ENCODE measurements at places on chromosomes 16 and 17.

- peak; percentile 14 for DNase-seq
Measured at GRCh38 chr16:54774768-54775167, 155.9 kb upstream of the IRX5 start.

GRCh38 chr17:77880711-77881450, 77.6 kb upstream of the TNRC6C start:
- DNase-seq, result no peak

DNA sequence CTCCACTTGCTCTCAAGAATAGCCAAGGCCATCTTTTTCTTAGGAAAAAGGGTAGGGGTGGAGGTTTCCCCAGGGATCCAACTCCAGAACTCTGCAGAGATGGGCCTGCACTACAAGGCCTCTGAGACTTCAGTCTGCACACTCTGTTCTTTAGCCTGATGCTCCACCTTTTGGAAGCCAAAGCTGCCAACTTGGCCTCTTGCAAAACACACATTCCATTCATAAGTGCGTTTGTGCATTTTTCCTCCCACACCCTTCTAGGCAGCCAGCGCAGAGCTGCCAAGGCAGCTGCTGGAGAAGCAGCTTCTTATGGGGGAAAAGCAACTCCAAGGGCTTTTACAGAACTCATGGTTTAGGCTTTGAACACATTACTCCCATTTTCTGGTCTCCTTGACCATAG, 45.3 kb downstream of the REXO5 start:
- DNase-seq, result peak; percentile 89

- no peak for DNase-seq
Measured at GRCh38 chr16:88368994-88369393, 13.8 kb upstream of the ZNF469 start.

DNA sequence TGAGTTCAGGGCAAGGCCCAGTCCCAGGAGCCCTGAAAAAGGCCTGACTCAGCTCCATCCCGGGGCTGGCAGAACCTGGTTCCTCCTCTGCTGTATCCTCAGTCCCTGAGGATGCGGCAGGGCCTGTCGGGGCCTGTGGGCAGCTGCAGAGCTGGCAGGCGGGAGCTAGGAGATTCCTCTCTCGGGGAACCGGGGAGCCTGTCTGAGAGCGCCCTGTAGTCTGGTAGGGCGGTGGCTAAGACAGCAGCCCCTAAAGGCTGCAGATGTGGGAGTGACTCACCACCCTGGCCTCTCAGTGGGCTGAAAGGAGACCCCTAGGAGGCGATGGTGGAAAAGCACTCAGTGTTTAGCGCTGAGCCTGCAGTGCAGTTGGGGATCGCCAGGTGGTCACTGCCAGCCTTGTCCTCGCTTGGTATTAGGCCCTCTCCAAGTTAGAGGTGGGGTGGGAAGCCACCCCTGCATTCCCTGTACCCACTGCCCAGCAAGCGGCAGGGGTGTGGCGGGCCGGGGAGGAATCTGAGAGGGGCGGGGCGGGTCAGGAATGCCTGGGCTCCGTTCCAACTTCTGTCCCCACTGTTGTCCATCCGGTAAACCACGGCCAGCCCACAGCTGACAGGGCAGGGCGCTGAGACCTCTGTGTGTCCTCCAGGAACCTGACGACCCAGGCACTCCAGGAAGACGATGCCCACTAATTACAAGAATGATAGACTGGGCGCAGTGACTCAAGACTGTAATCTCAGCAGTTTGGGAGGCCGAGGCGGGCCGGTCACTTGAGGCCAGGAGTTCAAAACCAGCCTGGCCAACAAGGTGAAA, 29.5 kb upstream of the CDH1 start:
- DNase-seq, result peak; percentile 41

DNA sequence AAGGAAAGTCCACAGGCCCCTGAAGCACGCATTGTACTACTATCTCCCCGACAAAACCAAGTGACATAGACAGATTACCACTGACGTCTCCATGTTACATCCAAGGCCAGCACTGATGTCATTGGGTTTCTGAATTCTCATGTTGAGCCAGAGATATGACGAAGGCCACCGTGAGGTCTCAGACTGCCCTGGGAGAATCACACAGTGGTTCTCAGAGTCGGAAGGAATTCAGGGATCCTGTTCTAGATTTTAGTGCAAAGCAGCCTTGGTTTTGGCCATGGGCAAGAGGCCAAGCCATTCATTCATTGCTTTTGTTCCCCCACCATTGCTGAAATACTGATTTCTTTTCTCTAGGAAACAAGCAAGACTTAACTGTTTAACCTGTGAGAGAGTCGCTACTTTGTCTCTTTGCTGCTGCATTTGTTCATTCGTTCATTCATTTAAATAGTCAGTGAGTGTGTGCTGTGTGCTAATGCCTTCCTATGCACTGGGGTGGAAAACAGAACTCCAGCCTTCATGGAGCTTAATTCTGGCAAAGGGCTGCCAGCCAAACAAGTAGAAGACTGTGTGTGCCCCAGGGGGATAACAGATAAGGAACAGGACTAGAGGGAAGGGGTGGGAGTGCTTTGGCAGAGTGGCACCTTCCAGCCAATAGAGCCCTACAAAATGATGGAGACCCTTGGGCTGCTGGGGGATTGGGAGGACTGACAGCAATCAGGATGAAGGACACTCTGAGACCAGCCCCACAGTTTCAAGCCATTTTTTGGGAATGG, 222.3 kb downstream of the MSI2 start:
- peak; percentile 82 for DNase-seq

- DNase-seq, result no peak
Measured at GRCh38 chr17:83036193-83036592, 43.2 kb upstream of the METRNL start.

DNA sequence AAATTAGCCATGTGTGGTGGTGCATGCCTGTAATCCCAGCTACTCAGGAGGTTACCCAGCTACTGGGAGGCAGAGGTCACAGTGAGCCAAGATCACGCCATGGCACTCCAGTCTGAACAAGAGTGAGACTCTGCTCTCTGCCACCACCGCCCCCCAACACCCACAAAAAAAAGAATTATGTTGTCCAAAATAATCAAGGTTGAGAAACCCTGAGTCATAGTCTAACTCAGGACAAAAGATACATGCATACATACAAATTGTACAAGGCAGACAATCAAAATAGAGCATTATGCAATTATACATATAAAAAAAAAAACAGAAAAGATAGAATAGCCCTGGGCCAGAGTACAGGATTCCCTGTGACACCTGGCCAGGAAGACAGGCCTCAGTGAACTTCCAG, 6.6 kb upstream of the KPNB1 start:
- no peak for DNase-seq

DNA sequence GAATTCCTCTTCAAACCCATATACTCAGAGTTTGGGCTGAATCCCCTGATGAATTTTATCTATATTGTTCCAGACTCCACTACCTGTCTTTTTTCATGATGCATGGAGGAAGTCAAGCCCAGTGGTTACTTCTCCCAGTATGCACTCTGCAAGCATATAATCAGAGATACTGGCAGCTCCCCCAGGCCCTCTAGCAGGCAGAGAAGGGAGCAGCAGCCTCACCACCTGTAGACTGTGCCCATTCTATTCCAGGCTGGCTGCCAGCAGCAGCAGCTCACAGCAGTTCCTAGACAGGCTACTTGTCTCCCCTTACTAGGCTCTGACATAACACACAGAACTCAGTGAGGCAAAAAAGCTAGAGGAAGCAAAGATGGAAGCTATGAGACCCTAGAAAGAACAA, 3.4 kb downstream of the MKS1 start:
- no peak for DNase-seq

DNA sequence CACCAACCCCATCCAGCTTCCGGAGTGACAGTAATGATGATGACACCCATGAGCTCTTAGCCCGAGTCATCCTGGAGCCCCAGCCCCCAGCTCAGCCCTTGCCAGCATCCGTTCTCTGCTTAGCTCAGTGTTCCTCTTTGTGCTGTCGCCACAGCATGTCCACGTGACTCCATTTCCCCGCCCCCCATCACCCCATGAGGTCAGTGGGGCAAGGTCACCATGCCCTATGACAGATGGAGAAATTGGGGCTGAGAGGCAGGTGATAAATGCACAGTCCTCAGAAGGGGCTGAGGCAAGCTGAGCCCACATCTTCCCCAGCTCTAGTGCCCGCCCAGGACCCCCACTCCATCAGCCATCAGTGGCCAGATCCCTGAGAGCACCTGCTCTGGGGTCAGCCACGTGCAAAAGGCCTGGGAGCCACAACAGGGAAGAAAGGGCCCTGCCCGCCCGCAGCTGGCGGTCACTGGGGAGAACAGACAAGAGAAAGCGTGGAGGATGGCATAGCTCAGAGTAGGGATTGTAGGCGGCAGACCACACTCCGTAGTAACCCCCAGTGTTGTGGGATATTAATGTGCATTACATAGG, 17.1 kb downstream of the ITGB4 start:
- no peak for DNase-seq

DNA sequence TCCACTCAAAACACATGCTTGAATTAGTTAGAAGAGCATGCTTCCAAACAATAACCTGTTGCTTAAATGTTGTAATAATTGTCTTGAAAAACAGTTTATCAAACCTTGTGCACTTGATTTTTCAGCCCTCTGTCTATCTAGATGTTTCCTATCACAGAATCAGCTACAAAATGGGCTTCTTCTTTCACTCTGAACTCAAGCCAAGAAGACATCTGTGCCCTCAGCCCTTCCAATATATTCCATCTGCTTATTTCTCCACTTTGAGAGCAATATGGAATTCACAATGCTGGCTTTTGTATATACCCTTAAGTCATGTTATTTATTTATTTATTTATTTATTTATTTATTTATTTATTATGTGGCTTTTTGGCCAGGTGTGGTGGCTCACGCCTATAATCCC, 234.2 kb downstream of the TOX3 start:
- DNase-seq, result no peak

DNA sequence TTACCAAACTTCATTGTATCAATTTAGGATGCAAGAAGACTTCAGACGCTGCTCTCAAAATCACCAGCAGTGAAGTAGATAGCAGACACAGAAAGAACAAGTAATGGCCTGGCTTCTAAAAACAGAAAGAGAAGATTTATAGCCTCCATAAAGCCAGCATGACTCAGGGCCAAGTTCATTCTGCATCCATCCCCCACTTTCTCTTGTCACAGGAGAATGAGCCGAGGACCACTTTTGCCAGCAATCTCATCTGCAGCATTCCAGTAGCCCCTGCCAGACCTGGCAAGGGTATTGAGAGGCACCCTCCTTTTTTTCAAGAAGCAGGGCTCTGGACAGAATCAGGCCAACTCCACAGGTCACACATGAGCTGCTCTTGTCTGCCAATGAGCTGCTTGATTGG, 355.4 kb upstream of the SOX9 start:
- peak; percentile 32 for DNase-seq

DNA sequence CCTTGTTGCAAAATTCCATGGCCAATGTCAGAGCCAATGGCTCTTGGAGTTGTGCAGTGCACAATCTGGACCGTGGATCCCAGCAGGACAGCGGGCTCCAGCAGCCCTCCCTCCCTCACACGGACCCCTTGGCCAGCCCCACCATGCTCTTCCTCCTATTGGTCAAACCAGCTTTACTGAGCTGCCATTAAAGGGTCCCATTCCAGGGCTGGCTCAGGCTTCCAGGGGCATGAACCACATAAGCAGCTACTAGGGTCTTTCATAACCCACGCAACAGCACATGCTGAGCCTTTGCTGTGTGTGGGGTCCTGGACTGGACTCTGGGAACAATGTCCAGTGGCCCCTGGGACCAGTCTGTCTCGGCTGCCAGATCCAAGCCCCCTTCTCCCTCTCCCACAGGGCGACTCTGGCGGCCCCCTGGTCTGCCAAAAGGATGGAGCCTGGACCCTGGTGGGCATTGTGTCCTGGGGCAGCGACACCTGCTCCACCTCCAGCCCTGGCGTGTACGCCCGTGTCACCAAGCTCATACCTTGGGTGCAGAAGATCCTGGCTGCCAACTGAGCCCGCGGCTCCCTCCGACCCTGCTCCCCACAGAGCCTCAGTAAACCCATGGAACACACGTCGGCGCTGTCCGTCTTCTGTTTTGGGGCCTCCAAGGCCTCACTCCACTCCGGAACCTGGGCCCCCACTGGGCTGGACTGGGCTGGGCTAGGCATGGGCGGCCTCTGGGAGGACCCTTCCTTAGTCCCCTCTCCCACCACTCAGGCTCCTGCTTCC, 5.7 kb downstream of the CTRB1 start:
- no peak for DNase-seq

DNA sequence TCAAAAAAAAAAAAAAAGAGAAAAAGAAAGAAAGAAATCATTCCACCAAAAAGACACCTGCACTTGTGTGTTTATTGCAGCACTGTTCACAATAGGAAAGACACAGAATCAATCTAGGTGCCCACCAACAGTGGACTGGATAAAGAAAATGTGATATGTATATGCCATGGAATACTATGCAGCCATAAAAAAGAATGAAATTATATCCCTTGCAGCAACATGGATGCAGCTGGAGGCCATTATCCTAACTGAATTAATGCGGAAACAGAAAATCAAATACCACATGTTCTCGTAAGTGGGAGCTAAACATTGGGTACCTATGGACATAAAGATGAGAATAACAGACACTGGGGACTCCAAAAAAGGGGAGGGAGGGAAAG, 5.7 kb upstream of the C16orf92 start:
- DNase-seq, result no peak

GRCh38 chr17:39628655-39629493, 2.1 kb downstream of the PPP1R1B start:
- DNase-seq, result no peak

DNA sequence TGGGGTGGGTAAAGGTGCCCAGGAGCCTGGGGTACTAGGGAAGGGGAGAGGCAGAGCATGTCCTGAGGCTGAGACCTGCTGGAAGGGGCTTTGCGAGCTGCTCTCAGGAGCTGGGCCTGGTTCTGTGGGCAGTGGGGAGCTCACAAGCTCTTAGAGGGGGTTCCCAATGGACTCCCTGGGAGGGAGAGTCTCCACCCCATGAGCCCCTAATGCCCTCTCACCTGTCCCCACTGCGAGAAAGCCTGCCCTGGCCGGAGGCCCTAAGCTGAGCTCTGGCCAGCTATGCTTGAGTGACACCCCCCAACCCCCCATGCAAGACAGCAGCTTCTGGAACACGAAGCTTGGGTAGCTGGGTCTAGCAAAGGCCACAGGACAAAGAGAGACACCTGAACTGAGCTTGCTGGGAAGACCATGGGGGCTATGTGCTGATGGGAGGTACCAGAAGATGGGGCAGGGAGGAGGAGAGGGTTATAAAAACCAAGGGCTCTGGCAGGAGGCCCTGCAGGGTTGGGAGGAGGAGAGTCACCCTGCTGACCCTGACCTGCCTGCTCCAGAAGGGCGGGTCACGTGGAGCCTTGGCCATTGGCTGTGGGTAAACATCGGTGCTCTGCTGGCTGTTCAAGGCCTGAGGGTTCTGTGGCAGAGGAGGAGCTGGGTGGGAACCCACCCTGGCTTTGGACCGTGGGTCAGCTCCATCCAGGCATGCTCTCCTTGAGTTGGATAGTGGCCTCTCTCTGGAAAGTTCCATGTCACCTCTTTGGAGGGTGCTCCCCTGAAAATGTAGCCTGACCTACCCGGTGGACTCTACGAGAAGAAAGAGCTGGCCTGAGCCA, 106.7 kb downstream of the RAB11FIP4 start:
- DNase-seq, result no peak

GRCh38 chr16:8768283-8768682, 29.2 kb downstream of the TMEM186 start:
- no peak for DNase-seq
